ENCODE measurements at places on chromosomes 5 and 9.

DNA sequence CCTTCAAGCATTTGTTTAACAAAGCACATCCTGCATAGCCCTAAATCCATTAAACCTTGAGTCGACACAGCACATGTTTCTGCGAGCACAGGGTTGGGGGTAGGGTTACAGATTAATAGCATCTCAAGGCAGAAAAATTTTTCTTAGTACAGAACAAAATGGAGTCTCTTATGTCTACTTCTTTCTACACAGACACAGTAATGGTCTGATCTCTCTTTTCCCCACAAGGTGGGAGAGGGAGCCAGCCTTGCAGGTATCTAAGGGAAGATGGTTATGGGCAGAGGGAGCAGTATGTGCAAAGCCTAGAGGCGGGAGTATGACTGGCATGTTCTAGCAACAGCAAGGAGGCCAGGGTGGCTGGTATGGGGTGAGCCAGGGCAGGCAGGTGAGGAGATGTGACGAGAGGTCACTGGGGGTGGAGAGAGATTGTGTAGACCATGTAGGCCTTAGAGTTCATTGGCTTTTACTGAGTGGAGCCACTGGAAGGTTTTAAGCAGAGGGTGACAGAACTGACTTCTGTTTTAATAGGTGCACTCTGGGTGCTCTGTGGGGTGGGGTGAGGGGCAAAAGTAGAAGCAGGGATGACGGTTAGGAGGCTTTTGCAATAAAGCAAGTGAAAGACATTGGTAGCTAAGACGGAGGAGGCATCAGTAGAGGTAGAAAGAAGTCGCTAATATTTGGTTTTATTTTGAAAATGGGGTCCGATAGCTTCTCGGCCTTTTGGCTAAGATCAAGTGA is 5.1 kb upstream of the RPS14 start:
- DNase-seq = no peak

DNA sequence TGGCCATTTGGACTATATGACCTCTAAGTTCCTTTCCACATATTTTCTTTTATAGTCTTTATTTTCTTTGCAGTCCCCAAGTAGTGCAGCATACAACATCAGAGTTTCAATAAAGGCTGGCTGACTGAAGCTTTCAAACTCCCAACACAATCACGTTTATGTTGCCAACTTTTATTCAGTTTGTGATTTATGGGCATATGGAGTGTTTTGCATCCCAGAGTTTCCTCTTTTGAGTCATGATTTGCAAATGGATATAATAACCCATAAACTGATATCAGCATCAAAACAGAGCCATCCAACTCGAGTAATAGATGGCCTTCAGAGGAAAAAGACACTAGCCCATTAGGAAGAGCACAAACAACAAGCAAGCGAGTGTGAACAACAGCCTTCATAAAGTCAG is 414.0 kb downstream of the ELAVL2 start:
- DNase-seq = no peak

GRCh38 chr9:114006155-114006550 is 71.9 kb downstream of the AMBP start:
- DNase-seq = no peak

- DNase-seq = no peak
Observed at GRCh38 chr9:121566481-121567465, 67.1 kb upstream of the GGTA1 start.

GRCh38 chr9:95516734-95517558 is at the start of gene PTCH1:
Gene PTCH1, minus strand, starts transcription at chr9:95516971.
- DNase-seq = peak; percentile 24

GRCh38 chr5:61734966-61735365 is 402.9 kb downstream of the ZSWIM6 start:
- DNase-seq = no peak

- DNase-seq = no peak
Observed at GRCh38 chr9:132008855-132009812, 70.5 kb downstream of the MED27 start.

DNA sequence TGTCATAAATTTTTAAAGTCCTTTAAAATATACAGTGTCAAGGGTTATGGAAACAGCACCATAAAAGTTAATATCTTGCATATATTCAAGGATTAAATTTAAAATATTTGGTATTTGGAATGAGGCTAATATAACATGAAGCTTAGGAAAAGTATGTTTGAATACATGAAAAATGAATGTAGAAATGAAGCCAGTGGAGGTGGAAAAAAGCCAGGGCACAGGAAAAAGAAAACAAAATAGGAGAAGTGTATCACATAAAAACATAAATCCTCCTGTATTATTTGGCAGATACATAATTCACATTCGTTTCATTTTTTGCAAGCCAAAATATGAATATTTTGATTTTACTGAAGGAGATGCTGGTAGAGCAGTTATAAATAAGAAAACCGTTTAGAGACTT is 587.0 kb upstream of the ZNF608 start:
- DNase-seq = no peak

- DNase-seq = no peak
Observed at GRCh38 chr9:129459547-129460322, 161.2 kb downstream of the C9orf50 start.

- no peak for DNase-seq
Observed at GRCh38 chr5:136731241-136731900, 366.0 kb upstream of the TRPC7 start.

GRCh38 chr9:129392093-129392541 is 214.1 kb upstream of the IER5L start:
- no peak for DNase-seq

DNA sequence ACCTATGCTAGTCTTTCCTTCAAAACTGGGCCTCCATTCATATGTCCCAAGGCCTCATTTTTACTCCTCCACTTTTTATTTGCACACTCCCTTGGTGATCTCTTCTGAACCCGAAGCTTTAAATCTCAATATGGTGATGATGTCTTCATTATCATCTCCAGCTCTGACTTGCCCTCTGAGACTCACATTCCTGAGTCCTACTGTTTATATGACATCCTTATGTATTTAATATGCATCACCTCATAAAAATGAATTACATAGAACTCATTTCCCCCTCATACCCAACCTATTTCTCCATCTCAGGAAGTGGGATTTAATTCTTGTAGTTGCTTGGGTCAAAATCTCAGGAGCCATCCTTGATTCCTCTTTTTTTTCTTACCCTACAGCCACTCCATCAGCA is 473.0 kb downstream of the EBF1 start:
- no peak for DNase-seq

GRCh38 chr5:72036951-72037350 is 70.3 kb upstream of the MAP1B start:
- no peak for DNase-seq

GRCh38 chr9:76441551-76442322 is 17.2 kb upstream of the GCNT1 start:
- DNase-seq = no peak

- no peak for DNase-seq
Observed at GRCh38 chr5:62309107-62309506, 3.1 kb downstream of the KIF2A start.

- DNase-seq = no peak
Observed at GRCh38 chr9:6132650-6133049, 83.0 kb upstream of the IL33 start.

DNA sequence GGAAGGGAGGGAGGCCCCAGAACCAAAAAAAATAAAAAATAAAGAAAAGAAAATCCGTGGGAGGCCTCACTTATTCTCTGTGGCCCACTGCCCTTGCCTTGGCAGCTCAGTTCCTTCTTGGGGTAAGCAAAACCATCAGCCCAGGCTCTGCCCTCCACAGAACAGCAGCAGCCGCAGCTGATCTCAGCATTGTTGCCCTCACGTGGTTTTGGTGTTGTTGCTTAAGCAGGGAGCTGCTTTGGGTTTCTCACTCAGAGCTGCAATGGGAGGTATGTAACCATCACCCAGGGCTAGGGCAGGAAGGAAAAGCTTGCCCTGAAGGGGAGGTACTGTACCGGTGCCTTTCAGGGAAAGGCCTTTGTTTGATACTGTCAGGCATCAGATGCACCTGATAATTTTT is 374.7 kb upstream of the WWC1 start:
- no peak for DNase-seq

- no peak for DNase-seq
Observed at GRCh38 chr5:3853362-3853761, 257.7 kb downstream of the IRX1 start.

- DNase-seq = no peak
Observed at GRCh38 chr5:174722500-174722899, 1.9 kb upstream of the MSX2 start.

DNA sequence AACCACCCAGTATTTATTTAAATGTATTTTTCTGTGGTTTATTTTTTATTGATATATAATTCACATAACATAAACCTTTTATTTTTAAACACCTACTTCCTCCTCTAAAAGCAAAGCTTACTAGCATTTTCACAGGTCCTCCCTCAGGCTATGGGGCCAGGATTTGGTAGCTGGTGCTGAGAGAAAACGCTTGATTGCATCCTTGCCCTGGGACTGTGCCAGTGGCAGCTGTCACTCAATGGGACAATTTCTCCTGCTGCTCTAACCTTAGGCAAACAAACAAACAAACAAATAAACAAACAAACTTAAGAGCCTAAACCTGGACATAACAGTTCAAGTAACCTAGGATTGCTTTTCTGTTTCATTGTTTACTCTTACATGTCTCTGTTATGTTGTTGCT is 102.7 kb downstream of the FOCAD start:
- DNase-seq = no peak

- no peak for DNase-seq
Observed at GRCh38 chr9:105306351-105307140, 62.1 kb downstream of the SLC44A1 start.

- DNase-seq = no peak
Observed at GRCh38 chr5:111756581-111757354, at the start of gene NREP. Gene NREP, minus strand, starts transcription at chr5:111757194. Its CDS starts 1,422 bp downstream, at chr5:111755772.

- DNase-seq = no peak
Observed at GRCh38 chr5:57601996-57602395, 119.4 kb upstream of the ACTBL2 start.

GRCh38 chr5:164091836-164092235 is 586.4 kb downstream of the MAT2B start:
- DNase-seq = no peak

DNA sequence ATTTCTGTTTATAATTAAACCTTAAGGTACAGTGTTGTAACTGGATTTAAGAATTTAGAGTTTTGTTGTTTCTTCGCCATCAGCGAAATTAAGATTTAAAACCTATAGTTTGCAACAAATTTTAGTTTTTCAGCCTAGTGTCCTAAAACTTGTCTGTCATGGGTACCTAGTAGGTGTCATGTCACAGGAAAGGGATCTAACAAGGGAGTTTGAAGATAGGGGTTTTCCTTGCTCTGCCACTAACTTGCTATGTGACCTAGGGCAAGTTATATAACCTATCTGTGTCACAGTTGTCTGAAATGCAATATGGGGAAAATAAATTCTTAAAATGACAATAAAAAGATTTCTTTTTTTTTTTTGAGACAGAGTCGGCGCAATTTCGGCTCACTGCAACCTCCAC is 9.2 kb upstream of the ABL1 start:
- DNase-seq = no peak

GRCh38 chr5:112906637-112907036 is 15.4 kb downstream of the REEP5 start:
- DNase-seq = no peak

DNA sequence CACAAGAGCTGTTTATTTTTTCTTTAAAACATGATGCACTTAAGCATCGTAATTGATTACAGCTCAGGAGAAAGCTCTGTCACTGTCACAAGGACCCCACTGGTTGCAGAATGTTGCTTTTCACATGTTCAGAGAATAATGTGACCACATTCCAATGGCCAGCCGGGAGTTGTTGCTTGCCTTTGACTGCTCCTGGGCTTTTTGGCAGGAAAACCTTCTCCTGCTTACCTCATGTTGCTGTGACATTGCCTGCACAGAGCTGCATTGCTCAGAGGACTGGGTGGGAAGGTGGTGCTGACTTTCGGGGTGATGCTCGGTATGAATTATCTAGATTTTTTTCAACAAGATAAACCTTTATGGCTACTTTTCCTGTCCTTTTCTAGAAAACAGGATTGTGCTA is 88.2 kb downstream of the PALM2AKAP2 start:
- DNase-seq = no peak

GRCh38 chr9:107704774-107705173 is 215.2 kb upstream of the KLF4 start:
- no peak for DNase-seq

DNA sequence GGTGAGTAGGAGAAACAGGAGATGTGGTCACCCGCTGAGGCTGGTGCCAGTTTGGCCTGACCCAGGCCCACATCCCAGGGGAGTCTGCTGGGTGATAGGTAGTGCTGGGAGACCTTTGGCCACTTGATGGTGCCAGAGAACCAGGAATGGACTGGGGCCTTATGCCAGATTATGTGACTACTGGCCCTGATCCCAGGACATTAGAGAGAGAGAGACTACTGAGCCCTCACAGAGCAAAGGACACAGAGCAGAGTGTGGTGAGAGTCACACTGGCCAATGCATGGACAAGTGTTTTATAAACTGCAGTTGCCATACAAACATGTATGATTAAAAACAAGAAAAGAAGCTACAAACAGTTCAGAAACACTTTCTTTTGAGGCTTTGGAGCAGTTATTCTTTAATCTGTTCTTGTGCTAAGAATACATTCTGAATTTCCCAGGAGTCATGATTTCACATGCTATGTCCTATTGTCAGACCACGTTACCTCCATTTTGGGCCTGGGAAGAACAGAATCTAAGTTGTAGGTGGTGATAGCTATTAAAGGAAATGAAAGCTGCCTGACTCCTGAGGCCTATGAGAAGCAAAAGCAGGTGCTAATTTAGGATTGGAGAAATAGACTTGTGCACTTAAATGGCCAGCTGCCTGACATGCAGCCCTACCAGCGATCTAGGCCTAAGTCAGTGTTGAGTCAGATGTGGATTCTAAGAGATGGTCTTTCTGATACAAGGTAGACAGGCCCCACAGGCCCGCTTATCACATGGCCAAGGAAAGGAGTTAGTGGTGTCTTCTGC is 32.6 kb upstream of the TMOD1 start:
- peak; percentile 9 for DNase-seq

GRCh38 chr5:52961274-52961681 is 27.9 kb upstream of the ITGA2 start:
- no peak for DNase-seq

GRCh38 chr5:54997081-54997480 is 11.7 kb upstream of the ESM1 start:
- DNase-seq = no peak

- no peak for DNase-seq
Observed at GRCh38 chr5:172571413-172571812, 69.7 kb upstream of the NEURL1B start.

DNA sequence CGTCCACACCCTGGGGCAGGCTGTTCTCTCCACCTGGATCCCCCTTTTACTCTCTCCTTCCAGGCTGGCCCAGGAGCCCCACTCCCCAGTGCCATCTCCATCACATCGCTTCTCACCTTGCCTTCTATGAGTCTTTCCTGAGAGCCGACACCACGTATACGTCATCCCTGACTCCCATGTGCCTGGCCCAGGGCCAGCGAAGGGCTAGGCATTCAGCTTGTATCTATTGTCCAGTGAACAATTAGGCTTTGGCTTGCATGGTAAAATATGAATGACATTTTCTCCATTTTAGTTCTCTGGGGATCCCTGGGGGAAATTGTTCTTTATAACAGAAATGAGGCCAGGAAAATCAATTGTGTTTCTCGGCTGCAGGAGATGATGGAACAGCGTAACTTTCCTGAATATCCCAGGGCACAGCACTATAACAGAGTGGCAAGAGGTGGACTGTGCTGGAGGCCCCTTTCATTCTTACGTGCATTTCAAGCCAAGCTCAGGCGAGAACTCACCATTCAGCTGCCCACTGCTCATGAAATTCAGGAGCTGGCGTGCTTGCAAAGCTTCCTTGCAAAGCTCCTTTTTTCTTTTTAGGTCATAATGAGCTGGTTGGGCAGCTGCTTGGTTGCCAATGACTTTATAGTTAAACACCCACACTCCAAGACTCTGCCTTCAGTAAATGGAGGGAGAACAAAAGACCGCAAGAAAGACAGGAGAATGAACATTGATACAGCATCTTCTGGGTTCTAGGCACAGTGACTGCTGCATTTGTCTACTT is 37.7 kb downstream of the NSG2 start:
- DNase-seq = no peak

All from activated gamma-delta T cell treated with Interleukin-2 at 50 U/mL for 16 hours (primary cell).